ENCODE measurements at places on chromosomes 16 and 17.

DNA sequence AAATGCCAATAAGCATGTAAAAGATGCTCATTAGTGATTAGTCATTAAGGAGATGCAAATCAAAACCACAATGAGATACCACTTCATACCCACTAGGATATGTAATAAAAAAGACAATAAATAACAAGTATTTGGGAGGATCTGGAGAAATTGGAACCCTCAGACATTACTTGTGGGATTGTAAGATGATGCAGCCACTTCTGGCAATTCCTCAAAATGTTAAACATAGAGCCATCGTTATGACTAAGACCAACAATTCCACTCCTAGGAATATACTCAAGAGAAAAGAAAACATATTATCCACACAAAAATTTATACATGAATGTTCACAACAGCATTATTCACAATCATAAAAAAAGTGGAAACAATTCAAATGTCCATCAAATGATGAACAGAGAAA lies 336.2 kb upstream of the PMFBP1 start:
- no peak for DNase-seq

DNA sequence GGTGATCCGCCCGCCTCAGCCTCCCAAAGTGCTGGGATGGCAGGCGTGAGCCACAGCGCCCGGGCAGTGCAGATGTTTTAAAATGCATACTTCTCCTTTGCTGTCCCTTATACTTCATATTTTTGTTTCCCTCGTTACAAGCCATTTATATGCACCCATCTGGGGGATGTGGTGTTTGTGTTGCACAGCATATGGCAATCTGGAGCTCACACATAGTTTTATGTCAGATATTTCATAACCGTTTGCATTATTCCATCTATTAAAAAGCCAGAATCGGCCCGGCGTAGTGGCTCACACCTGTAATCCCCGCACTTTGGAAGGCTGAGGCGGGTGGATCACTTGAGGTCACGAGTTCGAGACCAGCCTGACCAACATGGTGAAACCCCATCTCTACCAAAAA lies 11.8 kb downstream of the FLYWCH1 start:
- DNase-seq: no peak

- peak; percentile 2 for DNase-seq
These were observed 601 bp downstream of the PHKB start for GRCh38 chr16:47461598-47462266.

DNA sequence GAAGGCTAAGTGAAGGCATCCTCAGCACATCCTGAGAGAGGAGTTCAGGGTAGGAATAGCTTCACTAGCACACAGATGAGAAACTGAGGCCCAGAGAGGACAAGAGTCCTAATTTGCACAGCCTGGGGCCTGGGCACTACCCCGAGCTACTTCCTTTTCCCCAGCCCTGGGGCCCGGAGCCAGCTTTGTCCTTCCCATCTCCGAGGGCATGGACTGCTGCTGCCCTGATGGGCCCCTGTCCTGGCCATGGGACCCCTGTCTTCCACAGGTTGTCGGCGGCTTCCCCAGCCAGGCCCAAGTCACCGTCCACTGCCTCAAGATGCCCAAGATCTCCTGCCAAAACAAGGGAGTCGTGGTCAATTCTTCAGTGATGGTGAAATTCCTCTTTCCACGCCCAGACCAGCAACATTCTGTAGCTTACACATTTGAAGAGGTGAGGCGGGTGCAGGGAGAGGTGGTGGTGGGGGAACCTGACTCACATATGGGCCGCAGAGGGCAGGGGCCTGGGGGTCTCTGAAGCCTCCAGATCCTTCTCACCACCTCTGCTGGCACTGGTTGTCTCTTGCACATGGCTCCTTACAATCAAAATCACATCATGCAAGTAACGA lies 11.4 kb upstream of the NLRC5 start:
- DNase-seq: no peak

- DNase-seq: no peak
These were observed 42.9 kb upstream of the NUDT7 start for GRCh38 chr16:77679391-77679790.

GRCh38 chr17:40318830-40319391 lies 9.9 kb downstream of the RARA start:
- no peak for DNase-seq

DNA sequence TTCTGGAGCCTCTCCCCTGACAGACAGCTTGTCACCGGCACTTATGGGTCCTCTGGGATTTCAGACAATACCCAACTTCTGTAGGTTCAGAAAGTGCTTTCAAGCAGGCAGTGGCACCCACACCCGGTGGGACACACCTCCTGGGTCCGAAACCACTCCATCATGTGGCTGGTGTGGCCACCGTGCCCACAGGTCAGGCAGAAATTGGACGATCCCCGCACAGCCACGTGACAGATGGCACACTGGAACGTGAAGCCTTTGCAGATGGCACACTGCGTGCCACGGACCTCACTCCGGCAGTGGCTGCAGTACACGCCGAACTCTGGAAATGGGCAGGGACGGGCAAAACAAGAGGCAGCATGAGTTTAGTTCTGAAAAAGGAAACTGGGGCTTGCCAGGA lies 99.5 kb upstream of the FA2H start:
- DNase-seq: no peak

DNA sequence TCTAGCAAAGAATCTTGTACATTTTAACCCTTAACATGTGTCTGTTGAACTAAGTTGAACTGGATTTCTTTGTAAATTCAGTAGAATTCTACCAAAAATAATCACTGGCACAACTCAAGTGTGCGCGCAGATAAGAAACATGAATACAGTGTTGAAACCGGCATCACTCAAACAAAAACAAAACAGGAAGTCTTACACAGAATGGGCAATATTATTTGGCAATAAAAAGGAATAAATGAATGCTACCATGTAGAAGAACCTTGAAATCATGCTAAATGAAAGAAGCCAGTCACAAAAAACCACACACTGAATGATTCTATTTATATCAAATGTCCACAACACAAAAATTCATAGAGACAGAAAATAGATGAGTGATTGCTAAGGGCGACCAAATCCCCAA lies 102.9 kb upstream of the ZFHX3 start:
- no peak for DNase-seq

DNA sequence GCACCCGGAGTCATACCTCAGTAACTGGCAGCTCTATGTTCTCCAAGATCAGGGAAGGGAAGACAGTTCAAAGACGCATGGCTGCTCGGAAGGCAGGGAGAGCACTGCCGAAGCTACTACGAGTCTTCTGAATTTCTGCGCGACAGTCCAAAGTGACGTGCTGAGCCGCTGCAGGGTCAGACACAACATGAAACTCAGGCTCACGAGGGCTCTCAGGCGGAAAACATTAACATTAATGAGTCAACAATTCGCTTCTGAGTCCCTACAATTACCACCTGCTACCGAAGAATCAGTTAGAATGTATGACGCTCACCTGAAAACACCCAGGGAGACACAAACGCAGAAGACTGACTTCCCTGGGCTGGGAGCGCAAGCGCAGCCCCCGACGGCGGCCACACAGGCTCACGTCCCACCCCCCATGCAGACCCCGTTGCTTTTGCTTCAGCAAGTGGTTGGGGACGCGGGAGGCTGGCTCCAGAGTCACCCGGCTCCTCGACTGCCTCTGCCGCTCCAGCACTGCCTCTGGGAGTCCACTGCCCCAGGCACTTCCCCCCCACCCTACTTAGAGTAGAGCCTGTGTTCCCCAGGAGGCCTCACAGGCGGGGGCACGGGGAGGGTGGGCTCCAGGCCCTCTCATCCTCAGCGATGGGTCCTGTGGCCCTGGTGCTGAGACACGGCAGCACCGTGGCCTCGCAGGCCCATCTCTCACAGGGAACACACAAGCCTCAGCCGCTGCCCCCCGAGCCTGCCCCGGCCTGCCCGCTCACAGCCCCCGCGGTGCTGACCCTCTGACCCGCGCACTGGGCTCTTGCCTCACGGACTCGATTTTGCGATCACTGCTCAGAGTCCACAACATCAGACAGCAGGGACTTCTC lies 38.9 kb downstream of the LMF1 start:
- no peak for DNase-seq

DNA sequence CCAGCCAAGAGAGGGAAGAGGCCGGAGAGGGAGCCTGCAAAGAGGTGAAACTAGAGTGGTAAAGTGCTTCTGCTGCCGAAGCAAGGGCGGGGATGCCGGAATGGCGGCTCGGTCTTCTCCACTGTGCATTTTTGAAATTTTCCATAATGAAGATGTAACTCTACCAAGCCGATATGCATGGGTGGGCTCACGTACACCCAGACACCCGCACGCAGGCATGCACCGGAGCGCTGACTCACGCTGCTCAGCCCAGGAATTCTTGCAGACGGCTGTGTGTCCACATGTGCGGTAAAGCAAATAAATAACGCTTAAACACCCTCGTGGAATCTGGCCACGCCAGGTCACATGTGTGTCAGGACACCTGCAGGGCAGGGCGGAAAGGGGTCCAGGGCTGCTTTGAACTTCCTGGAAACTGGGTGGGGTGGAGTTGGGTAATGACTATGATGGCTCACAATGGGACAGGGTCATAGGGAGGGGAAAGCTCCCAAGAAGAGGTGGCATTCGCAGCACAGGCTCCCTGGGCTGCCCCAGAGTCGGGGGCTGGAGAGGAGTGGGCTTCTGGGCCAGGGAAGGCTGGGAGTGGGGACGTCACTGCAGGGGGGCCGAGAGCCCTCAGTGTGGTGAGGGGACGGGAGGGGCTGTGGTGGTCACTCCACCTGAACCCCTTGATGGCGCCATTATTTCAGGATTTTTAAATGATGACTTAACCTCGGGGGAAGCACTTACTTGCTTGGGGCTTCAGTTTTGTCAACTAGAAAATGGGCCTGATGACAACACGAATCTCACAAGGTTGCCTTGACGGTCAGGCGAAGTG lies 265.5 kb downstream of the PARN start:
- DNase-seq: no peak

GRCh38 chr17:49341356-49341755 lies 20.7 kb downstream of the ZNF652 start:
- no peak for DNase-seq

DNA sequence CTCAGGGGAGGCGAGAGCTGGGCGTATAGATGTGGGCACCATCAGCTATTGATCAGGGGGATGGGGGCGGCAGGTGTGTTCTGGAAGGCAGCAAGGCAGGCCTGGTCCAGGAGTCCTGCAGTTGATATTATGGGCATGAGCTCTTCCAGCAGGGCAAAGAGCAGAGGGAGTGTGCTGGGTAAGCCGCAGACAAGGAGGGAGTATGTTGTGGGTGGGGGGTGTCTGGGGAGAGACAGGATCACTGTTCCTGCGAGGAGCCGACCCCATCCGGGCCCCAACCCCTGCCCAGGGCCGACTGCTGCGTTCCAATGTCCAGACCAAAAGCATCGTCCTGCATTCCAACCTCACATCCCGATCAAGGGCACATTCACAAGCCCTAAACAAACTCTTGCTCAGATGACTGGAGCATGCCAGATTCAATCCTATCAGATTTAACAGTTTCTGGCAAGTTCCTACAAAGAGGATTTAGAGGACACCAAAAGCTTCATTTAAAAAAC lies 9.2 kb downstream of the MXRA7 start:
- no peak for DNase-seq

- DNase-seq: no peak
These were observed 2.5 kb downstream of the KRT17 start for GRCh38 chr17:41621916-41622315.

DNA sequence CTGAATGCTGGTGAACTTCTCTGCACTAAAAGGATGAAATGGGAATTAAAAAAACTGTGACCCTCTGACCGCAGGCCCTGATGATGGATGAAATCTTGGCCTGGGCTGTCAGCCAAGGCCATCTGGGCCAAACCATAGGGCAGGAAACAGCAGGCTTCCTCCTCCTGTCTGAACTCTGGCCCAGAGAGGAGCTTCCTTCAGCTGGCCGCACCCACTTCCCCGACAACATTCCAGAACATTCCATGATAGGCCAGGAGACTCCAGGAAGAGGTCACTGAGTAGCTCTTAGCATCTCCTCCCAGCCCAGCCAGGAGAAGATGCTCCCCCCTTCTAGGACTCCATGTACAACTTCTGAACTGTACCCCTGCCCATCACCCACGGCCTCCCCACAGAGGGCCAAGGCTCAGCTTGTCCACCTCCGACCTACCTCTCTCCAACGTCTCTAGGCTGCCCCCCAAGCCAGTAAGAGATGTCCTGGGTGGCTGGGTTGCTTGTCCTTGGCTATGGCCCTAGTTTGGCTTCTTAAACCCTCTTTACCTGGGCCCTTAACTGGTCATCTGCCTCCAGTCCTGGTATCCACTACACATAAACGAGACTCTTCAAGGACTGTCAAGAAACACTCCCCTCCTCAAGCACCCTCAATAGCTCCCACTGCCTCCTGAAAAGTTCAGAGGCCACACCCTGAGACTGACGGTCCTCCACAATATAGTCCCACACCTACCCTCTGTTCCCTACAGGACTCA lies 1.7 kb downstream of the RPH3AL start:
- no peak for DNase-seq

DNA sequence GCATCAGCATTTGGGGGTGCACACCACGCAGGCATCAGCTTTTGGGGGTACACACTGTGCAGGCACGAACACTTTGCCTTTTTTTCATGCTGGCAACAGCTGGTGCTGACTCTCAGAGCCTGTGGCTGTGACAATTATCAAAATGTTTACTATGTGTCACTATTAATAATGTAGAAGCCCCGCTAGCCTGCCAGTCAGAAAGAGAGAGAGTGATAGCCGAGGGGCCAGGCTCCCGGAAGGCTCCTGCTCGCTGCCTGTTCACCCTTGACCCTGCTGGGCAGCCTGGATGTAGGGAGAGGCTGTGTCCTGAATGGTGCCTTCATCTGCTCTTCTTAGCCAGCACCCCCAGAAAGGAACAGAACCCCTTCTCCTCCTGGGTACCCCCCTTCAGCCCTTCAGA lies 61.9 kb downstream of the SDK2 start:
- no peak for DNase-seq

DNA sequence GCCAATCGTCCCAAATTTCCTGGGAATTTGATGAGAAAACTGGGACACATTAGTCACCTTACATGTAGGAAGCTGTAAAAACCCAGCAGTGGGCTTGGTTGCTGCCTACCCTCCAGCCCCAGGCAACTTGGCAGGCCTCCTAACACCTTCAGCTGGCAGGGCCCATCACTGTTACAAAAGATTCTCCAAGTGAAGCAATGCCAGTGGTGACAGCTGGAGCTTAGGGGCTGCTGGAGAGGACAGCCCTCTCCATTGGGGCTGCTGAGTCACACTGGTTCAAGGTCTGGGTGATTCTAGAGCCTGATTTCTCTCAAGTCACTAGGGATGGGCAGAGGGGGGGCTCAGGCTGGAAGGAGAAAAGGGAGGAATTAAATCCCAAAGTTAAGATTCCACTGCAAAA lies 180.6 kb downstream of the COPRS start:
- DNase-seq: no peak

DNA sequence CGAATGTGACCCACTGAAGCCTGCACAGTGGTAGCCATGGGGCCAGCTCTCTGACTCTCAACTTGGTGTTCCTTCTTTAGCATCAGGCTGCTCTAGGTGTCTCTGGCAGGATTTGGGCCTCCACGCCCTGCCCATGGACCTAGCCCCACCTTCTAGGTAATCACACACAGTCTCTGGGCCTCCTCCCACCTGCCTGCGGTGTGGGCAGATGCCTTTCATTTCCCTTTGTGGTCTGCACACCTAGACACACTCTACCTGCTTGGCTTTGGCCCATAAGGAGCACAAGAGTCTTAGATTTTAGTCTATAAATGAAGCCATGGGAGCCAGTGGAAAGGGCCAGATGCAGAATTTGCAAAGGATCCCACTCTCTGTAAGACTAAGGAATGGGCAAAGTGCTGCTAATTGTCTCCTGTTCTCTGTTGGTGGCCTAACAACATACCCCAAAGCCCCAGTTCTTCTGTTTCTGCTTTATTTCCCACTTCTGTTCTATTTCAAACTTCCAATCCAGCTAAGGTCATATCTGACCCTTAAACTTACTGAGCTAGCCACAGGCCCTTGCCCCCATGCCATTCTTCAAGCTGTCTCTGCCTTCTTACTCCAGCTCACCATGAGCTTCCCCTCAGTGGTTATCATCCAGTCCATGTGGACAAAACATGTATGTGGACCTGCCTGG lies 7.2 kb upstream of the MFSD6L start:
- DNase-seq: no peak

Measured in stimulated activated CD8-positive, alpha-beta memory T cell treated with anti-CD3 and anti-CD28 coated beads, Interleukin-15, amount 100 ng/mL, for 24 hours (primary cell).